CD4-positive, alpha-beta T cell (primary cell): ENCODE measurements at places on chromosomes 4 and X.

- no peak for DNase-seq
These were observed 71.3 kb upstream of the STS start for GRCh38 chrX:7076245-7076661.

DNA sequence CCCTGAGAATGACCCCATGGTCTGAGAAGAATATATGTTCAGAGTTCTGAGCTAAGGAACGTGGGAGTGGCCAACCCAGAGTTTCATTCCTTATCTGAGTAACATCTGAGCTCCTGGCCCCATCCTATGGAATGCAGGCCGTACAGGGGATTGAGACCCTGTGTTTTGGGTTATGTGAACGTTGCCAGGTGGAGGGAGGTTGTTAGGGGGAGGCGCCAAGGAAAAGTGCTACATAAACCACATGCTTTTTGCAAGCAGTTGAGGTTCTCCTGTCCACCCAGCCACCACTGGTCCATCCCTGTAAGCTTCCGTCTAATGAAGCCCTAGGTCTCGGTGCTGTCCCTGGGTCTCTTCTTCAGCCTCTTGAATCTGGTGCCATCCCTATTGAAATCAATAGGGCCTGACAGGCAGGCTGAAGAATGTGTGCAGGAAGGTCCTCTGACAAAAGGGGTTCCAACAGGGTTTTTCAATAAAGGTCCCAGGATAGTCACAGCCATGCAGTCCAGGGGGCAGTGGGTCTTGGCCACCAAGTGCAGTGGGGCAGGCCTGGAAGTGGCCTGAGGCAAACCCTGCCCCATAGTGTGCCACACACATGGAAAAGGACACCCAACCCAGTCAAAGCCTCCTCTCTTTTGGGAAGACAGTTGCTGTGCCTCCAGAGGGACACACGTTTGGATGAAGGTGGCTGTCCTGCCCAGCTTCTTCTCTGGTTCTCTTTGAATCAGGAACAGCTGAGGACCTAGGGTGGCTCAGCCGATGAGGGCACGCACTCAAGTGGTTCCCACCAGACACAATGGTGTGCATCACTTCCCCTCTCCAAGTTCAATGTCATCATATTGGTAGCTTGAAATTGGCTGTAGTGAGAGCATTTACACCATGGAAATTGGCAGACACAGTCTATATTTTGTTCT lies 53.5 kb downstream of the HTRA3 start:
- DNase-seq, result no peak

GRCh38 chrX:112053169-112053568 lies 29.4 kb downstream of the TRPC5 start:
- no peak for DNase-seq

DNA sequence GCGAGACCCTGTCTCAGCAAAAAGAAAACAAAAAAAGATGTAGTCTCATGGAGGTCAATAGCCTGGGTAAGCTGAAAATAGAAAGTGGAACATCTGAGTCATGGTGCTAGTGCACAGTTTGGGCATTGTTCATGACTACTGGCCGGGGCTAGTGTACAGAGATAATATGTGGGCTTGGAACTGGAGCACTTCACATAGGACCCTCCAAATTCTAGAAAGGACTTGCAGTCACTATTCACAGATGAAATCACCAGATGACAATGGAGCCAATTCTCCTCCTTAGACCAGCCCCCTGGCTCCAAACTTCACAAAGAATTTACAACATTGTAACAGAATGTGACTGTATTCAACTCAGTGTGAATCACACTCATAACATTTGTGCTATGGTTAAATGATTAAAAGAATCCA lies 367.8 kb upstream of the SLC7A11 start:
- DNase-seq, result no peak

- DNase-seq, result no peak
These were observed 44.1 kb upstream of the SGMS2 start for GRCh38 chr4:107780665-107781064.

DNA sequence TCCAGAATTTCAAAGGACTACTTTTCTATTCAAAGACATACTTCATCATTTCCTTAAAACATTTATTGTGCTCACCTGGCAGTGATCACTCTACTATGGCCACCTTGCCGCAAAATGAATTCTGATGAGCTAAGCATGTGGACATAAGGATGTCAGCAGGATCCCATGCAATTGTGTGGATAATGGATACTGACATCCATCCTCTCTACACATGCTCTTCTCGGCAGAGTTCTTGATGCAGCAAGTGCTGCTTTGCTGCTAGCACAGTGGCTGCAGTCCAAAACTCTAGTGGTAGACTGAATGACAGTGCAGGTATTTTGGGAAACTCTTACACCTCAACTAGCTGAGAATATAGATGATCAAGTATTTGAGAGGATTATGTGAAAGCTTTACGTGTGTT lies 168.0 kb downstream of the BANK1 start:
- DNase-seq, result no peak

- no peak for DNase-seq
These were observed 81.2 kb downstream of the ADRA2C start for GRCh38 chr4:3847211-3847940.
